ENCODE measurements at places on chromosomes 6 and 20. TPM values are rescaled to one million over a fixed set of nuclear protein-coding genes. Genes with fewer than 3 reads are reported as not detected.

CD93 gene
- total RNA-seq = not detected

TMEM74B gene
- 3.0 TPM for total RNA-seq

NRN1 gene
- total RNA-seq = 0.59 TPM

CD24 gene
- total RNA-seq = 307 TPM

DDR1 gene
- total RNA-seq = 55.1 TPM

EPHA7 gene
- 0.05 TPM for total RNA-seq

RIPPLY2 gene
- total RNA-seq = not detected

CST2 gene
- total RNA-seq = 0.27 TPM

CST4 gene
- not detected for total RNA-seq

LINC00237 gene
- not detected for total RNA-seq
